ENCODE measurements at places on chromosomes 4 and X.

- no peak for DNase-seq
These were observed 7.8 kb downstream of the SPATA4 start for GRCh38 chr4:176187624-176188023.

GRCh38 chr4:137934911-137935310 is 307.2 kb downstream of the SLC7A11 start:
- DNase-seq, result no peak

- no peak for DNase-seq
These were observed 27.7 kb upstream of the DCLK2 start for GRCh38 chr4:150050566-150050965.

- no peak for DNase-seq
These were observed 105.5 kb downstream of the HDAC8 start for GRCh38 chrX:72467135-72467534.

DNA sequence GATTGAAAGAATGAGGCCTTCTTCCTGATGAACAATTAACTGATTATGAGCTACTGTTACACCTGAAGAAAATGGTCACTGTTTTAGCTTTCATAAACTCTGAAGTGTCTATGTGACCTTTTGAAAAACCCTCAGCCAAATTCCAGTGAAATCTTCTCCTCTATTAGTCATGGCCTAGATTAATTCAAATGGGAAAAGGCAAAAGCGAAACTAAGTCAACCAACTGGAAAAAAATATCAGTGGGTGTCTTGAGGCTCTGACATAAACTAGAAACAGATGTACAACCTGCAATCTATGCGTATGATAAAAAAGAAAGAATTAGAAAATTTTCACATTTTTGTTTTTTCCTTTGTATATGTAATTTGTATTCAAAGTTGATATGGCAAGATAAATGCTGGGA is 169.4 kb upstream of the BANK1 start:
- no peak for DNase-seq

Data from activated T-cell treated with anti-CD3 and anti-CD28 coated beads for 48 hours (primary cell).